ENCODE measurements at places on chromosomes 1 and 21.
A peak's percentile ranks its signal among the peaks of the same experiment; 100 is the strongest.

GRCh38 chr1:202202500-202203168 lies 9.0 kb downstream of the LGR6 start:
- no peak for DNase-seq

GRCh38 chr1:207920444-207921021 lies 9.6 kb upstream of the CD34 start:
- DNase-seq: no peak

GRCh38 chr1:201296352-201296751 lies 13.0 kb downstream of the PKP1 start:
- no peak for DNase-seq

DNA sequence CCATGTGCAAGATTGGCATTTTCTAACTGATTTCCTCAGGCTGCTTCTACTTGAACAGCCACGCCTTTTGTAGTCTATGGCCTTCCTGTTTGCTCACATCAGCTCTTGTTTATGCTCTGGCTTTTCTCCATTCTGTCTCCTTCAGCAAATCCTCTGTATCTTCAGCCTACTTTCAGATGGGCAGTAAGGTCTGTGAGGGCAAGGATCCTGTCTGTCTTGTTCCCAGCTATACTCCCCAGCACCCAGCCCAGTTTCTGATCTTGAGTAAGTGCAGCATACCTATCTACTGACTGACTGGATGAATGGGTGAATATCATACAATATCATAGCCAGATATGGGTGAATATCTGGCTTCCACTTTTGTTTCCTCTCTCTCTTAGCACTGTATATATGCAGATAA lies 438.1 kb downstream of the LMO4 start:
- no peak for DNase-seq

- no peak for DNase-seq
These were observed 146.2 kb upstream of the TMEM51 start for GRCh38 chr1:15007368-15007767.

DNA sequence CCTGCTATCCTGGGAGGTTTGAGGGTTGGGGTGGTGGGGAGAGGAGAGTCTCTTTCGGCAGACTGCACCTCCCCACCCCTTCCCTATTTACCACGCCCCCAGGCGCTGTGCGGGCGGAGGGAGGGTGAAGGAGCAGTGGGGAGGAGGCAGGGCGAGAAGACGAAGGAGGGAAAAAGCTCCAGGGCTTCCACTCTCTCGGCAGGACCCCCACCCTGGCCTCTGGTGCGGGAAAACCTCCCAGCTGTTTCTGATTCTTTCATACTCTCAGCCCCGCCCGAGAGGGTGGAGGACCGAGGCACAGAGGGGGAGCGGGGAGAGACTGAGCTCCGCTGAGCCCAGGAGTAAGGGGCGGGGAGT lies 866 bp upstream of the WNT2B start:
- no peak for DNase-seq

DNA sequence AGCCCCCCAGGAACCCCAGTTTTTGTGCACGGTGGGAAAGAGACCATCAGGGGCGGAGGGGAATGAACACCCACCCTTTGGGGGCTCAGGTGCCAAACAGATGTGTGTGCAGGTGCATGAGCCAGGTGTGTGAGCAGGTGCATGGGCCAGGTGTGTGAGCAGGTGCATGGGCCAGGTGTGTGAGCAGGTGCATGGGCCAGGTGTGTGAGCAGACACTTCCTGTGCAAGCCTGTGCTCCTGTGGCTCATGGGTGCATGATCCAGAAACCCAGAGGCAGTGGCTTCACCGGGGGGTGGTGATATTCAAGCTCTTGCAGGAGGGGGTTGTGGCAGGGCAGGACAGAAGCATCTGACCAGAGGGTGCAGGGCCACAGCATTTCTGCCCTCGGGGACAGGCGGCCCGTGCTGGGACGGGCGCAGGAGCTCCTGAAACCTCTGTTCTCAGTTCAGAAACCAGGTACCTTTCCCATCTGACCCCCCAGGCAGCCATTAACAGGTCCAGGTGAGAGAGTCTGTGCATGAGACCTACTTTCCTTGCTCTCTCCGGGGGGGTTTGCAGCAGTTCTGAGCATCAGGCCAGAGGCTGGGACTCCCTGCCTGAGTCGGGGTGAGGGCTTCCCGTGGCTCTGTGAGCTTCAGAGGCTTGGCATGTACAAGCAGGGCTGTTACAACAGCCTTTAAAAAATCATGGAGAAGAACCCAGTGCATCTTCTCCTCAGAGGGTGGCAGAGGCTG lies 29.1 kb downstream of the COL18A1 start:
- no peak for DNase-seq

GRCh38 chr1:193077991-193078390 lies 18.6 kb downstream of the RO60 start:
- no peak for DNase-seq

DNA sequence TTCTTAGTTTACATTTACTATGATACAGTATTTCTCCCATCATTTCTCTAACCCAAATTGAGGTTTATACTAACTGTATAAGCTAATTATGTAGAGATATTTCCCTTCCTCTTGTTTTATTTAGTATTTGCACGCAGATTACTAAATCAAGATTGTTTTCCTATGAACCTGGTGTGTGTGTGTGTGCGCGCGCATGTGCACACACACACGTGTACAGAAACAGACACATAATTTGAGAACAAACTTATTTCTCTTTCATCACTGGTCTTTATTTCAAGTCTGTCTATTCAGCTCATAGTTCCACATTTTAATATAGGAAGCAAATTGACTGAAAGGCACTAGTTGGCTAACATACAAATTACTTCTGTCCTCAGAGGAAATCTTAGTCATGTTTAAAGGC lies 19.7 kb upstream of the COL24A1 start:
- no peak for DNase-seq

DNA sequence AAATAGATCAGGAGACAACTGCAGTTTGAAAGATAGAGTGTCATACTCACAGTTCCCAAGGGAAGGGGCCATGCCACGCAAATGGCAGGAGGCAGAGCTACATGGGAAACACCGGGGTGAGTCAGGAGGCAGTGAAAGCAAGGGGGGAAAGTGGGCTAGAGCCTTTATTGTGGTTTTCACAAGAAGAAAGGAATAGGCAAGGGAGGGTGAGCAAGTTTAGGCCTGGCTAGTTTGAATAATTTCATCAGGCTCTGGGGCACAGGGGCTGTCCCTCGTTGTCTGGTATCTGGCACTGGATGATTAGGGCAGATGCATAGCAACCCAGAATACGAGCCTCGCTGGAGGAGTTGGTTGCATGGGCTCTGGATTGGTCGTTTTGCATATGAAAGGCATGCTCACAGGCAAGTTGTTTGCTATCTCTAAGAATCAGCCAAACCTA lies 17.0 kb upstream of the ITLN2 start:
- no peak for DNase-seq

- no peak for DNase-seq
These were observed 33.3 kb downstream of the OSBPL9 start for GRCh38 chr1:51650198-51650597.

DNA sequence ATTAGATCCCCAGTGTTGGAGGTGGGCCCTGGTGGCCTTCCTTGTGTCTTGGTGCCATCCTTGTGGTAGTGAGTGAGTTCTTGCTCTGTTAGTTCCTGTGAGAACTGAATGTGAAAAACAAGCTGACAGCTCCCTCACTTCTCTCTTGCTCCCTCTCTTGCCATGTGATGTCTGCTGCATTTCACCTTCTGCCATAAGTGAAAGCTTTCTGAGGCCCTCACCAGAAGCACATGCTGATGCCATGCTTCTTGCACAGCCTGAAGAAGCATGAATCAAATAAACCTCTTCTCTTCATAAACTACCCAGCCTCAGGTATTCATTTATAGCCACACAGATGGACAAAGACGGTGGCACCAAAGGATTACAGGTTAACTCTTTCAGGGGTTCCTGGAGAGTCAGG lies 166.1 kb upstream of the ETV3 start:
- DNase-seq: no peak

DNA sequence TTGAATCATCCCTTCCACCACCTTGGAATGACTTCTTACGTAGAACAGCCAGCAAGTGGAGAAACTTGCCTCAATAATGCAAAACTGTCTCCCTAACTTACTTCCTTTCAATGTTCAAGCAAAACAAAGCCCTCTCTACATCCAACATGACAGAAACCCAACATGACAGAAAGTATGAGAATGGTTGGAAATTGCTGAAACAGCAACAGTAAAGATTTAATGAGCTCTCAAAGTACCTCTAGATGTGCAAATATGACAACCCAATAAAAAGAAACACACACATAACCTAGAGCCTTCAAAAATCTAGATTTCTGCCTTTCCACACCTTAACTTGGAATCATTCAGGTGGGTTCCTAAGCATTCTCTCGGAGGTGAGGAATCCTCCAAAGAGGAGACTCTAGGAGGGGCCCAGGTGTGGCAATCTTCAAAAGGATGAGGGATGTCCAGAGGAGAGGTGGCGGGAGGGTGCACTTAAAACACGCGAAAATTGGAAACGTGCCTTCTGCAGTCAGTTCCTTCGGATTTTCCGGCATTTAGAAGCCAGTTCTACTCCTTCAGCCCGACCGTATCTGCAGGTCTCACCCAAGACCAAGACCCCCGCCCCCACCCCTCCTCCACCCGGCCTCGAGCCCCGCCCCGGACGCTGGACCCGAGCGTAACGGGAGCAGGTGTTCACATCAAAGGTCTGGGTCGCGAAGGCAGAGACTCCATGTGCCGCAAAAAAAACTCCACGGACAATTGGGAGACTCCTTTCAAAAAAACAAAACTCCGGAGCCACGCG lies 996 bp upstream of the MGST3 start:
- DNase-seq: no peak

GRCh38 chr1:91499904-91500755 lies 521 bp upstream of the CDC7 start:
- peak; percentile 28 for DNase-seq

DNA sequence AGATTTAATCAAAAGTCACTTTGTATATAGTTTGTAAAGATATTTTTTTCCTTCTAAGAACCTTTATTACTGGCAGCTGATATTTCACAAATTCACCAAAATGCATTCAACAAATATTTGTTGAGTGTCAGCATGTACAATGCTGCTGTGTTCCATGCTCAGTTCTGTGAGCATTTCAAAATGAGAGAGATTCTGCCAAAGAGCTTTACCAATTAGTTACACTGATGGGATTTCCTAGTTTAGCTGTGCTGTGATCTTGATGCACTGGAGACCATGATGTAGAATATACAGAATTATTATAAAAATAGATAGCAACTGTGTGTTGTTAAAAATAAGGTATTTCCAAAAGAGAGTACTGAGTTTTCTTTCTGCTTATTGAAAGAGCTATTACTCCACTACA lies 225.6 kb downstream of the BRINP3 start:
- DNase-seq: no peak

DNA sequence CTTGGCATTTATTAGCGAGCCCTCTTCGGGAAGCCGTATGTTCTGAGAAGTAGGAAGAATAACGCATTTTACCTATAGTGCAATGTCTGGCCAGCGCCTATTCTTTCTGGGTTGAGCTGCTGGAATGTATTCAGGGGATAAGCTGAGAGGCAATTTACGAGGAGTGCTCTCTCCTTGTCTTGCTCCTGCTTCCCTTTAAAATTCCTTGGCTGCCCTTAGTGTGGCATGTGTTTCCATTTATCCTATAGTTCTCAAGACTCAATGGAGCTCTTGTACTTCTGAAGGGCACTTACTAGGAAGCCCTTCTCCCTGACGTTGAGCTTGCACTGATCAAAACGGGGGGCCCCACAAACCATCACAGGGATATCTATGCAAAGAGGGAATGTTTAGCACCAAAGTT lies 364.6 kb downstream of the DISC1 start:
- DNase-seq: no peak

GRCh38 chr1:205190845-205191577 lies 20.5 kb downstream of the DSTYK start:
- no peak for DNase-seq

- peak; percentile 52 for DNase-seq
These were observed 68.5 kb downstream of the GIPC2 start for GRCh38 chr1:78114034-78114956.

- peak; percentile 81 for DNase-seq
These were observed 72.2 kb downstream of the CD46 start for GRCh38 chr1:207823880-207824566.

GRCh38 chr1:1325288-1326074 lies 879 bp downstream of the CPTP start:
- DNase-seq: no peak

GRCh38 chr1:200780545-200781369 lies 42.1 kb downstream of the CAMSAP2 start:
- DNase-seq: no peak

DNA sequence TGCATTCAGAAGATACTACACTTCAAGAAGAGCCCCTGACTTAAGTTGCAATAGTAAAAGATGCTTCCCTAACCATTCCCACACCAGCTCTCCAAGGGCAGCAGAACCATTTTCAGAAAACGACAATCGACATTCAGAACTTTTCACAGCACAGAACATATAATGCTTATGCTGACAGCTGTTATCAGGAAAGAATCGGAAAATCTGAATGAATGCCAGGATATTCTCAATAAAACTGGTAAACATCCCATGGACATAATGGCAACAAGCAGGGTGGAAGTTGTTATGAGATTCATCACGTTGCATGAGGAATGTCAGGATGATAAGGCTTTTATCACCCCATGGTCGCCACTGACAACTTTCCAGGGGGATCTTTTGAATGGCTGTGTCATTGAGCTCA lies 246.6 kb upstream of the CHRM3 start:
- DNase-seq: no peak

DNA sequence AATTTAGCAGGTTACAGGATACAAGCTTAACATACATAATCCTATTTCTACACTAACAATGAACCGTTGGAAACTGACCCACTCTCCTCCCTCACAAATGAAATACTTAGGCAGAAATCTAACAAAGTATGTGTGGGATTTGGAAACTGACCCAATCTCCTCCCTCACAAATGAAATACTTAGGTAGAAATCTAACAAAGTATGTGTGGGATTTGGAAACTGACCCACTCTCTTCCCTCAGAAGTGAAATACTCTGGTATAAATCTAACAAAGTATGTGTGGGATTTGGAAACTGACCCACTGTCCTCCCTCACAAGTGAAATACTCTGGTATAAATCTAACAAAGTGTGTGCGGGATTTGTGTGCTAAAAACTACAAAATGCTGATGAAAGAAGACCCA lies 60.3 kb downstream of the TRAF5 start:
- no peak for DNase-seq

GRCh38 chr1:22595108-22595507 lies 31.8 kb downstream of the EPHA8 start:
- no peak for DNase-seq

DNA sequence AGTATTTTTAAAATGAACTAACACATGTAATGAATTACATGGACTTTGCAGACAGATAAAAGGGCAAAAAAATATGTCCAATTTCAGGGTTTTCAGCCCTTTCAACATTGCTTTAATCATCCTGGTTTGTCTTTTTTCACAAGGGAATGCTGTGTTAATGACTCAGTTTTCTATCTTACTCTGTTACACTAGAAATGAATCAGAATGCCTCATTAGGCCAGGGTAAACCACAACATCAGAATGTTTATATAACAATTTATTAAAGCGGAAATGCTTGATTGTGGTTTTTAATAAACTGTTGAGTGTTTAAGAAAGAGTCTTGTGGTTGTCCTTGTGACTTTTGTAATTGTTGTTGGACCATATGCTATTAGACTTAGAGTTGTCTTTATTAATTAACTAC lies 13.5 kb downstream of the GORAB start:
- DNase-seq: no peak
